Esophagus muscularis mucosa (tissue), 4 donors: ENCODE measurements at places on chromosomes 7 and 10. TPM values are rescaled to one million over a fixed set of nuclear protein-coding genes. Genes with fewer than 3 reads are reported as not detected.

GIMAP8 gene
- 18.5 TPM for total RNA-seq

UPK3BL1 gene
- total RNA-seq, result 15.9 TPM

RASSF4 gene
- total RNA-seq, result 41.5 TPM

DNA sequence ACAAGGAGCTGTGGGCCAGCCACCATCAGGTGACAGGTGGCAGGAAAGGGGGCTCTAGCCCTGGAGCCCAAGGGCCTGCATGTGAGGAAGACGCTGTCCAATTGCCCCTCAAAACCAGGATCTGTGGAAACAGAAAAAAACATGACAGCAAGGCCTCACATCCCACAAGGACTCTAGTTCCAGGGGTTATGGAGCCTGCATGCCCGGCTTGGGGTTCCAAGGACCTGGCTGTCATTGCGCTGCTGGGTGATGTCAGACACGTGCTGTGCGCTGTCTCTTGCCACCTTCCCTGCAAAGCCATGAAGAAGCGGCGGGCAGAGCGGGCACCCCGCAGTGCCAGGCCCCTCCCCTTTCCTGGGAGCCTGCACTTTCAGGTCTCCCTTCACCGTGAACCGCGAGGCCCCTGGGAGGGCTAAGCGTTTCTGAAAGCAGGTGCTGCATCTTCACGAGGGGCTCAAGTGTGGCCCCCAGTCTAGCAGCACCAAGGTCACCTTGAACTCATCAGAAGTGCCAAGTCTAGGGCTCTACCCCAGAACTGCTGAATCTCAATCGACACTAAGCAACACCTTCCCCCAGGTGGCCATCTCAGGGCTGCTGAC is 15.1 kb upstream of the CRYGN start:
- H3K4me1 ChIP-seq, result peaks cover 11% of the 10 kb centered on the region
- no peak overlapping the region for H3K4me3 ChIP-seq
- H3K36me3 ChIP-seq, result no peaks in the 10 kb centered on the region

- H3K36me3 ChIP-seq, result no peaks in the 10 kb centered on the region
- peaks cover 55% of the 10 kb centered on the region for H3K4me1 ChIP-seq
- H3K27ac ChIP-seq, result peak overlapping the region; percentile 83
- H3K27me3 ChIP-seq, result no peaks in the 10 kb centered on the region
- H3K4me3 ChIP-seq, result peak overlapping the region; percentile 76
Measured at GRCh38 chr7:149714910-149715471, 58.4 kb downstream of the ZNF467 start.

DNA sequence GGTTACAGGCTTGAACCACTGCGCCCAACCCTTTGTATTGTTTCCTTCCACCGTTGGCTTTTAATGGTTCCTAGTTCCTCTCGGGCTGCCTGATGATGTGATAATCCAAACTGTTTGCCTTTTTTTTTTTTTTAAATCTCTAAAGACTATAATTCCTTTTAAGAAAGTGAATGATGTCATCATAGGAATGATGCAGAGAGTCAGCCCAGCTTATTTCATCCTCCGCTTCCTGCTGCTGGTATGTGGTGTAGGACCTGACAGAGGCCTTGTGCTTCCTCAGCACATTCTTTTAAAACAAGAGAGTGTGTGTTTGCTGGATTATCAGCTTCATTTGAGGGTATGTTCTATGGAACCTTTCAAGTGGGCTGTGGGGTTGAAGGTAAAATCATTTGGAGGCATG is 241.4 kb downstream of the LRMDA start:
- H3K27me3 ChIP-seq, result no peaks in the 10 kb centered on the region
- no peak for DNase-seq
- H3K4me3 ChIP-seq, result no peak overlapping the region
- peaks cover 14% of the 10 kb centered on the region for H3K4me1 ChIP-seq
